ENCODE measurements at places on chromosomes 1 and 21.

DNA sequence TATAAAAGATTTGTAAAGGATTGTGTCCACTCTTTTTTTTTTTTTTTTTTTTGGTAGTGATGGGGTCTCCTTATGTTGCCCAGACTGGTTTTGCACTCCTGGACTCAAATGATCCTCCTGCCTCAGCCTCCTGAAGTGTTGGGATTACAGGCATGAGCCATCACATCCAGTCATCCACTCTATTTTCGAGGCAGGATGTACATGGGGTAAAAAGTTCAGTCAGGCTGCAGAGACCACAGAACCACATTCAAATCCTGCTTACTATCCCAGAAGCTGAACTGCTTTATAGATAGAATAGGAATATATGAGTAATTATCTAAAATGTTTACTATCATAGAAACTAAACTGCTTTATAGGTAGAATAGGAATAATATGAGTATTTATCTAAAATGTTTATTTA is 26.0 kb upstream of the KCNK2 start:
- DNase-seq = no peak

DNA sequence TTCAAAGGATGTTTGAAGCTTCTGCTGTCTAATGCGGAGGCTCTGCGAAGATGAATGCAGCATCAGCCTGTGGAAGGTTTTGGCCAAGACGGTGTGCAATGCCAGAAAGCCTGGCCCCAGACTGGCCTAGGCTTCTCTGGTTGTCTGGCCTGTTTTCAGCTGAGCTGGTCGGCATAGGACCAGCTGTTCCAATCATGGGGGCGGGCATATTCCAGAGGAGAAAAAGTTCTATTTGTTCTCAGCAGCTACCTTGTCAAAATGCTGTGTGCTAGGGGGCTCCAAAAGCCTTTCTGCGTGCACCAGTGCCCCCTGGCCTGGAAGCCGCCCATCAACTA is 57.6 kb downstream of the TGFB2 start:
- DNase-seq = no peak

DNA sequence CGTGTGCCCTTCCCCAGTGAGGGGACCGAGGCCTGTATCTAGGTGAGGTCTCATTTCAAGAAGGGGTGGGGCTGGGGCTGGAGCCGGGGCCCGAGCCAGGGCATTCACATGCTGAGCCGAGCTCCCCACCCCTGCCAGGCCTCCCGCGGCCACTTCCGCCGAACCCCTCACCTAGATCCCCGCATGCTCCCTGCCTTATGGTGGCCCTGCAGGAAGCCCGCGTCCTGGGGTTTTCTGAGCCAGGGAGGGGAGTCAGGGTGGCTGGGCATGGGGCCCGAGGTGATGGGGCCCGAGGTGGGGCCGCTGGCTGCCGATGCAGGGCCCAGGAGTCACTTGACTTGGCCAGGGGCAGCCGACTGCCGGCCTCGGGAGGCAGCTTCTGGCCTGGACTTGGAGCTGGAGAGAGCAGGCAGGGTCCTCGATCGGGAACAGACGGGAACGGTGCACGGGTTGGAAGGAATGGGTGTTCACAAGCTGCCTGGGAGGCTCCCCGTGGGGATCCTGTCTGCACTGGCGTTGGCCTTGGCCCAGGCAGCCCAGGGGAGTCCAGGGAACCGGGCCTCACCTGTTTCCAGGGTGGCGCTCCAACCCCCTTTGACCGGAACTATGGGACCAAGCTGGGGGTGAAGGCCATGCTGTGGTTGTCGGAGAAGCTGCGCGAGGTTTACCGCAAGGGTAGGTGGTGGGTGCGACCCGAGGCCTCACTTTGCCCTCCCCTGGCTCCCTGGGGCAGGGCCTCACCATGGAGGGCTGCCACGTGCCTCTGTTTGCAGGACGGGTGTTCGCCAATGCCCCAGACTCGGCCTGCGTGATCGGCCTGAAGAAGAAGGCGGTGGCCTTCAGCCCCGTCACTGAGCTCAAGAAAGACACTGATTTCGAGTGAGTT is 13.6 kb downstream of the CFAP410 start:
- DNase-seq = no peak

GRCh38 chr1:160376525-160377131 is 9.8 kb downstream of the NHLH1 start:
- peak; percentile 74 for DNase-seq

DNA sequence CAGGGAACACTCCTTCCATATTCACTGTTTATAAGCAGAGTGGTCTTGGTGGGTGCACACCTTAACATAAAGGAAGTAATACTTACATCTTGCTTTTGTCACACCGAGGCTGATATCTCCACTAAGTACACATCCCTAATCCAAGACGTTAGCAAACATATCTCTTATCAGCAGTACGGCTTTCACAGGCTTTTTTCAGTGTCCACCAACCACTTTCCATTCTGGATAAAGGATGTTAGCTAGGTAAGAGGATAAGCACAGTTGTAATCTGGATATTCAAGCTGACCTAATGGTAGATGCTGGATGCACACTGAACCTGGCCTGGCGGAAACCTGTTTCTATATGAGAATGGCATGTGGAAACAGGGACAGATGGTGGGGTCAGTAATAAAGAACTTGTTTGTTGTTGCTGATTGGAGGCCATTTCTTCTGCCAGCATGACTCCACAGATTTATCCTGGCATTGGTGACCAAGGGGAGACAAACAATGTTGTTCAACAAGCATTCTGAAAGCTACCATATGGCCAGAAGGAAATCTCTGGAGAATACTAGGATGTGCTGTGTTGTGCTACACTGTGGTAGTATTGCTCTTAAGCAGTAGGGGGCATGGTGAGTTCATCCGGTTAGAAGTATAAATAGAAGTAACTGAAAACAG is 416.4 kb downstream of the PTBP2 start:
- peak; percentile 70 for DNase-seq

GRCh38 chr1:43791243-43791642 is 83.9 kb downstream of the ST3GAL3 start:
- no peak for DNase-seq

- DNase-seq = peak; percentile 11
These were observed 123.9 kb downstream of the CYYR1 start for GRCh38 chr21:26449161-26449560.

DNA sequence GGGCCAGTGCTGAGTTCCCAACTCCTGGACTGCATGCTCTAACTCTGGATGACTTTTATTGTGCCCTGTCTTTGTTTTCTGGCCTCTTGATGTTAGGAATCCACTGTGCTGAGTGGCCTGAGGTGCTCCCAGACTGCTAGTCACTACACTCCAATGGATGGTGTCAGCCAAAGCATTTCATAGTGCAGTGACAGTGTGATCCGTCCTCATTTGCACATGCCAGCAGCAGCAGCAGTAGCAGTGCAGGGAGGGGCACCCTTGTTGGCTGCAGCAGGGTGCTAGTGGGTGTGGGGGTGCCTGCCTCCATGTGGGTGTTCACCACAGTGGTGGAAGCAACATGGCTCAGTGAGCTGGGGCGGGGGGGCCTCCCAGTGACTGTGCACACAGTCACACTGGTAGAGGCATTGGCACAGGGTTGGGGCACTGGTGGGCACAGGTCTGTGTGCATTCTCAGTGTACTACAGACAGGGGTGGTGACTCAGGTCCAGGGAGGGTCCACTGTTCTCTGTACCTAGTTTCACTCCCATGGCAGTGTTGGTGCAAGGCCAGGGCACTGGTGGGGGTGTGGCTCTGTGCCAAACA is 214.0 kb downstream of the ZC3H11B start:
- DNase-seq = no peak

DNA sequence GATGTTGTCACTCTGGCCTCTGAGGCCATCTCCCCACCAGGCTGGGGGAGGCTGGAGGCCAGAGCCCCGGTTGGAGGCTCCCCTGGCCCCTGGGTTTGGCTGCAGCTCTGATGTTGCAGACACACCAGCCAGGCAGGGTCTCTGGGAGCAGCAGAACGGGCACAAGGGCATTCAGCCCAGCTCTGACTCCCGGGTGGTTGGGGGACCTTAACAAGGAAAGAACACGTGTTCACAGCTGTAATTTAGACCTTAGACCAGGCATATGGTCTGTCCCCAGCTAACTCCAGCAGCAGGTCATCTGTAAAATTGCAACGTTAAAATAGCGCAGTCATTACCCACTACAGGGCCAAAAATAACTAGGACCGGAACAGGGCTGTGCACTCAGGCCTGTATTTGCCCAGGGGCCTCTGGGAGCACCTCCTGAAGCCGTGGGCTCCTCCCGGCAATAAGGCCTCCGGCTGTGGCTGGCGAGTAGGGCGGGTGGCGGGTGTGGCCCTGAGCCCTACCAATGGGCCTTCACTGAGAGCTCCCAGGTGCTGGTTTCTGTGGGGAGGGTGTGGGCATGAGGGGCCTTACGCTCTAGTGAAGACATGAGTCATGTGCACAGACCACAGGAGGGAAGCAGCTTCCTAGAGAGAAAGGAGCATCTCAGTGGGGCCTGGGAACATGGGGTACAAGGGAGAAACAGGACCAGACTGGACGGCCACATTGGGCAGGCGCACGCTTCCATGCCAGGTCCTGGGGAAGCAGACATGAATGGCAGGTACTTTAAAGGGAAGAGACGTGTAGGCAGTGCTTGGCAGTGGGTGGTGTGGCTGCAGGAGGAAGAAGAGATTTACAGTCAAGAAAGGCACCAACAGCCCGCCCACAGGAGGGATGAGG is 6.1 kb downstream of the LDLRAP1 start:
- peak; percentile 74 for DNase-seq

GRCh38 chr1:213561870-213562269 is 425.9 kb upstream of the PROX1 start:
- no peak for DNase-seq

DNA sequence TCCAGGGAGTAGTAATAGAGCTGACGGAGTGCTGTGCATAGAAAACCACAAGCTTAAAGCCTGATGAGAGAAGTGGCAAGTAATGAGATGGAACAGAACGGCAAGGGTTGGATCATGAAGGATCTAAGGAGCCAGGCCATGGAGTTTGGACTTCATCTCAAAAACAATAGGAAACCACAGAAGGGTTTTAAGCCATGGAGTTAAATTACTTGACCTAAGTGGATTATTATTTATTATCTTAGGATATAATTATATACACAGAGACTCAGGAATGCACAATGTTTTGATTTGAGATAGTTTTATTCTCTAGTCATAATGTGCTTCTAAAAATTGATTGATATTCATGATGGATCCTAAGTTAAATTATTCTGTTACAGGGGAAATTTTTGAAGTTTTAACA is 242.4 kb downstream of the PLPP3 start:
- no peak for DNase-seq

GRCh38 chr21:26956813-26957212 is 10.1 kb downstream of the ADAMTS5 start:
- no peak for DNase-seq

GRCh38 chr1:39453603-39454002 is 37.8 kb upstream of the BMP8A start:
- DNase-seq = no peak

- DNase-seq = no peak
These were observed 13.7 kb upstream of the ZNF691 start for GRCh38 chr1:42832641-42833240.

DNA sequence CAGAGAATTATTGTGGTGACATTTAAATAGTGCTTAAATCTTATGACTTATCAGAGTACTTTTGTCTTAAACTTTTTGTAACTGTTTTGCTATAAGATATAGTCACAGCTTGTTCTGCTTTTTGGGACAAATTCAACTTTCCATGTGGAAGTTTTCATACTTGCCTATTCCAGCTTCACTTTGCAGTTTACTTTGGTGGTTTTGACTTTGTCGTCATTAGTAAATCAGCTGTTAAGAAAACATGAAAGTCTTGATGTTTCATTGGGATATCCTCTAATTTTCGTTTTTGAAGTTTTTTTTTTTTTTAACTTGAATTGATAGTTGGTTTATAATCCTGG is 31.3 kb downstream of the SDCCAG8 start:
- no peak for DNase-seq

- peak; percentile 12 for DNase-seq
These were observed 22.0 kb downstream of the PRPF38A start for GRCh38 chr1:52426371-52426770.

GRCh38 chr1:222790115-222790514 is 24.7 kb upstream of the DISP1 start:
- no peak for DNase-seq

DNA sequence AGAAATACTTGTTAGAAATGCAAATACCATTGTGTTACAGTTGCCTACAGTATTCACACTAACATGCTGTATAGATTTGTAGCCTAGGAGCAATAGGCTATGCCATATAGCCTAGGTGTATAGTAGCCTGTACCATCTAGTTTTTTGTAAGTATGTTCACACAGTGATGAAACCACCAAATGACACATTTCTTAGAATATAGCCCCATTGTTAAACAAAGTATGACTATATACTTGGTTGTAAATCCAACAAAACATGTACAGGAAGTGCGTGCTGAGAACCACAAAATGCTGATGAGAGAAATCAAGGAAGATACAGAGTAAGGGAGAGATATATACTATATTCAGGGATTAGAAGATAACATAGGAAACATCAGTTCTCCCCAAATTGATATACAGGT is 92.2 kb downstream of the POU2F1 start:
- DNase-seq = no peak

DNA sequence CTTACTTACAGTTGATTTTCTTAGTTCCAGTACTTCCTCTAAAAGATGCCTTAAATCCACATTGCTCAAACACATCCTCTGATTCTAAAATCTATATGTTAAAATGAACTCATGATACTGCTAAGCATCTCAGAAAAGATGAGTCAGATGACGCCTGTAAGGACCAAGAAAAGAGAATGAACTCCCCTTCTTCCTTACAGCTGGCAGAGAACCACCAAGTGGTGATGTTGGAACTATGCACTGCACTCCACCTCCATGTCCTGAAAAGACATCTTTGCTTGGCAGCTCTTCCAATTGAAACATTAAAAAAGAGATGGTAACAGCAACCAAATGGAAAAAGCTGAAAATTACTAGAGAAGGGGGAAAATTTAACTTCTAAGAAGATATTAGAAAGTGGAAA is 648.8 kb downstream of the PTPRC start:
- no peak for DNase-seq

DNA sequence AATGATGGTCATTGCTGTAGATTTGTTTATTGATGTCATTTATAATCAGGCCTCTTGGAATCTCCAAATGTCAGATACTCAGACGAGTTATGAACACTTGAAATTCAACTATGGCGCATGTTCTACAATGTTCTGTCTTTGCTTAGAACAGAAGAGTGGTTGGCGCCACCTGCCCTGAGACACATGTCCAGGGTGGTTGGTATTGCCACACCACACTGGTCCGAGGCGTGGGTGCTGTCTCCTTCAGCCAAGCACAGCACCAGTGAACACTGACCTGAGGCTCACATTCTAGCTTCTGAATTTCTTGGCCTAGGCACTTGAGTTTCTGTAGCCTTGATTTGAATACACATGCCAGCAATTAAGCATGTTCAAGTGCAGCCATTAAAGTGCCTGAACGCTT is 10.1 kb upstream of the BMP8A start:
- no peak for DNase-seq

GRCh38 chr1:34686531-34686930 is 68.3 kb upstream of the GJB5 start:
- DNase-seq = no peak

- DNase-seq = no peak
These were observed 949 bp downstream of the KRTAP10-1 start for GRCh38 chr21:44539046-44539445.
